ENCODE measurements at places on chromosomes 2 and 18.

GRCh38 chr2:138503652-138504051, 2.1 kb downstream of the SPOPL start:
- DNase-seq, result no peak

GRCh38 chr2:140791802-140792201, 1339.0 kb downstream of the LRP1B start:
- no peak for DNase-seq

- no peak for DNase-seq
Measured at GRCh38 chr2:172842511-172843265, 107.0 kb downstream of the RAPGEF4 start.

DNA sequence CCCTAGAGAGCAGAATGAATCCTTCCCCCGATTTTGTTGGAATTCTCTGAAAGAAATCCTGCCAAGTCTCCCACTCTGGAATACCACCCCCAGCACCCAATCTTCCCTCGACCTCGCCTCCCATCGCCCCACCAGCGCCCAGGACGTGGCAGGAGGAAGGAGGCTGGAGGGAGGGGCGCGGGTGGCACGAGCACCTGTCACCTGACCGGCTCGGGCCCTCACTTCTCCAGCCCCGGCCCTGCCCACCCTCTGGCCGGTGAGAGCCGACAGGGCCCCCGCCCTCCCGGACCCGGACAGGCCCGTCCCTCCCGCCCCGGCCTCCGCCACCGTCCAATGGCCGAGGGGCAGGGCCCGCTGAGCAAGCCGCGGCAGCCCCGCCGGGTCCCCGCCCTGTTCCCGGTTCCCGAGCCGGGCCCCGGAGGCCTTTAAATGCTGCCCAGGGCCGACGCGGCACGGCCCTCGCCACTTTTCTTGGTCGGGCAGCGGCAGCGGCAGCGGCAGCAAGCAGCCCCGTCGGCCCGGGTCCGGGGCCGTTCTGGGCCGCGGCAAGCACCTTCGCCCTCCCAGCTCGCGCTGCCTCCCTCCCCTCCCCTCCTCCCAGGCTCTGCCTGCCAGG, at the start of gene LGALSL:
Gene LGALSL, plus strand, starts transcription at position 393 of the 616 bp plus-strand sequence. CDS start 384 bp downstream, outside the sequence.
- no peak for DNase-seq

GRCh38 chr18:32732165-32732564, 40.7 kb downstream of the KLHL14 start:
- DNase-seq, result no peak

DNA sequence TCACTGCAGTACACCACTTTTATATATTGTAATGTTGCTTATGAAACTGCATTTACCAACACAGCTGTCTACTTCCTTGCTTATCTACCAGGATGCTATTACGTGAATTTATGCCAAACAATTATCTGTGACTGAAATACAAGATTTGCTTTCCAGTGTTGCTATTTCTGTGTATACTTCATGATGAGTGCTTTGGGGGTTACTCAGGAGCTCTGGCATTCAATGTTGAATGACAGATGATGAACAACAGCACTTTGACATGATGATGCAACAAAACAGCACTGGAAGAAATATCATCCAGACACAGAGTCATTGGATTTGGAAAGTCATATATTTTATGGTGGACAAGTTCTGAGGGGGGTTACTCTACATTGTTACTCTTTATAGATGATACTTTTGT, 125.8 kb downstream of the NETO1 start:
- no peak for DNase-seq

DNA sequence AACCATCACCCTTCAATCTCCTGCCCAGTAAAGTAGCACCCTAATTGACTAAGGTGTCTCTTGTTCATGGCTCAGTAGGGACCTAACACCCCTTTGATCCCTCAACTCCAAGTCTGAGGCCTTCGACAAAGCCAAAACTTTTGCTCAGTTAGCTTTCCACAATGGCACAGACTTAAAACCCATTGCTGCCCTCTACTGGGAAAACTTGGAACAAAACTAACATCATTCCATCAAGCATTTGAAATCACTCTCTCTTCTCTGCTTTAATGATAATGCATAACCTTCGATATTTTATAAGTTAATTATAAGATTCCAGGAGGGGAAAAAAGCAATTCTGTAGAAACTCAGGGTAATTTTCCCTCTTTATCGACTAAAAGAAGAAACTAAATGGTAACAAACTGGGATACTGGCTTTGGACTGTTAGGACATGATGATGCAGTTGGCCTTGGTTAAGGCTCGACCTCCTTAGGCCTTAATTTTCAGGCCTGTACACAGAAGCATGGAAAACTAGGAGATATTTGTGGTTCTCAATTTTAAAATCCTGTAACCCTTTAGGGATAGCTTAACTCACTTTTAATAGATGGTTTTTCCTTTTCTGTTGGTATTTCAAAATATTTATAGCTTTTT, 127.8 kb downstream of the STK39 start:
- DNase-seq, result peak; percentile 53

- DNase-seq, result no peak
Measured at GRCh38 chr2:103660947-103661346, 899.1 kb downstream of the TMEM182 start.

DNA sequence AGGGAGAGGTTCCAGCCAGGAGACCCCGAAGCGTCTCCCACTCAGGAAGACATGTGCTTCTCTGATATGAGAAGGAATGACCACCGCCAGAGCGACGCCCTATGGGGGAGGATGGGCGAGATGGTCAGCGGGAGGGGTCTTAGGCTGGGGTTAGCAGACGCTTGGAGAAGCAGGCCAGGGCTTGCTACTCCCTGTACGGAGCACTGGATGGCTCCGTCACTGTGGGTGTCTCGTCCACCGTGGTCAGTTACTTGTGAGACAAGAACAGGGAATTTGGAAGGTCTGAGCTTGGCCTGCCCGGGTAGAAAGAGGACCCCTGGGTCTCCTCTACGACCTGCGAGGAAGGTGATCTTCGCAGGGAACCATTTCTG, 39.8 kb downstream of the TMEM18 start:
- DNase-seq, result no peak

DNA sequence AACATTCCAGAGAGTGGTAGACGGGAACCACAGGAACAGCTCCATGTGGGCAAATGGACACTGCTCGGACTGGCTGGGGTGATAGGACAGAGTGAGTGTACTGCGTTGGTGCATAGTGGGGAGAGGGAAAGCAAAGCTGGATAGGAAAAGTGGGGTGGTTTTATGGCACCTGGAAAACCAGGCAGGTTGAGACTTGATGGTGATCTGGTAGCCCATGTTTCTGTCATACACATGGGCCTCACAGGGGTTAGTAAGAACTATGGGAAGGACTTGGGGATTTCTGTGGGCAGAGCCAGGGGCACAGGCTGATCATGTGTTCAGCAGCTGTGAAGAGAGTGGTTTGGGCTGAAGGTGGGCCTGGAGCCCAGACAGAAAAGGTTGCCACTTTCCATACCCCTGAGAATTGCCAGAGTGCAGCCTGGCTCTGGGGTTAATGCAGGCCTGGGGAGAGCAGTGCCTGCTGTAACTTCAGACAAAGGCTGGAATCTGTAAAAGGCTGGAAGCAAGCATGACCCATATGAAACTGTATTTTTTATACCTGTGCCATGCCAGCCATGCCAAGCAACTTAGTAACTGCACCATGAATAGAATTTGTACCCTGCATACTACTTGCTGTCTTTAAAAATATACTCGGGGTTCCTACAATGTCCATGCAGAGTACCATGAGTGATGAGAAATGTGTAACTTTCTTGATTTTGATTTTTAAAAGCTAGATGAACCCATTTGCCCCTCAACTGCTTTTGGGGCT, 41.9 kb downstream of the RPIA start:
- DNase-seq, result no peak

GRCh38 chr2:169182573-169182972, 113.2 kb downstream of the DHRS9 start:
- DNase-seq, result no peak

DNA sequence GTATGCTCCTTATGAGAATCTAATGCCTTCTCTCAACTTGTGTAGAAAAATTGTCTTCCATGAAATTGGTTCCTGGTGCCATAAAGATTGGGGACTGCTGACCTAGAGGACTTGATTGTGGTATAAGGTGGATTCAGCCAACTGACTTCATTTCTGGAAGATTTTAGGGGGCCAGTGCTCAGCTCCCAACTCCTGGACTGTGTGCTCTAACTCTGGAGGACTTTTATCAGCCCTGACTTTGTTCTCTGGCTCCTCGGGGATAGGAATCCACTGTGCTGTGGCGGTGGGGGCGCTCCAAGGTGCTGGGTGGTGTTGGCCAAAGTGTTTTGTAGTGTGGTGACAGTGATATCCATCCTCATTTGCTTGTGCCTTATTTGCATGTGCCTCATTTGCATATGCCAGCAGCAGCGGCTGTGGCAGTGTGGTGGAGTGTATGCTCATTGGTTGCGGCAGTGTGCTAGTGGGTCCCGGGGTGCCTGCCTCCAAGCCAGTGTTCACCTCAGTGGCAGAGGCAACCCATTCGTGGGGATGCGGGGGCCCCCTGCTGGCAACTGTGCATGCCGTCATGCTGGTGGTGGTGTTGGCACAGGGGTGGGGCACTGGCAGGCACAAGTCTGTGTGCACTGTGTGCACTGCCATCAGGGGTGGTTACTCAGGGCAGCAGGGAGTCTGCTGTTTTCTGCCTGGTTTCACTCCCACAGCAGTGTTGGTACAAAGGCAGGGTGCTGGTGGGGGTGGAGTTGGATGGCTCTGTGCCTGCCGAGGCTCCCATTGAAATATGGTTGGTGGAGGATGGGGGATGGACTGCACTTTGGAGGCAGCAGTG, 19.6 kb downstream of the EHBP1 start:
- DNase-seq, result no peak

- DNase-seq, result no peak
Measured at GRCh38 chr2:238122287-238123217, 15.9 kb upstream of the KLHL30 start.

DNA sequence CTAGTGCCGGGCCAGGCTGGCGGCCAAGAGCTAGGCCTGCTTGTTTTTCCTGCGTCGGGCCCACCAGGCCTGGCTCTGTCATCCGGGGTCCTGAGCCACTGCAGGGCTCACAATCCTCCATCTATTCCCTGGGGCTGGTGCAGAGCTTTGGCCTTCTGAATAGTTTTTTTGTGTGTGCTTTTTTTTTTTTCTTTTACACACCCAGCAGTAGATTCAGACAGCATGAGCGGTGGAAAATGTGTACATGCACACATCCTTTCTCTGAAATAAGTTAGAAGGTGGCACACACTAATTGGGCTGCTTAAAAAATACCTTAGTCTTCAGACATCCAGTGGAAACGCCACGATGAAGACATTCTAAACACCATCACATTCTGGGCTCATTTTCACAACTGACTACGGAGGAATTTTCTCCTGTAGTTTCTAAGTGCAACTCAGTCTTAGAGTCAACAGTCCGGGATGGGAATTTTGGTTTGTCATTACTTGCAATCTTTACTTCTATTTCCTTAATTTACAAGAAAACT, 6.1 kb downstream of the ZFP36L2 start:
- no peak for DNase-seq

DNA sequence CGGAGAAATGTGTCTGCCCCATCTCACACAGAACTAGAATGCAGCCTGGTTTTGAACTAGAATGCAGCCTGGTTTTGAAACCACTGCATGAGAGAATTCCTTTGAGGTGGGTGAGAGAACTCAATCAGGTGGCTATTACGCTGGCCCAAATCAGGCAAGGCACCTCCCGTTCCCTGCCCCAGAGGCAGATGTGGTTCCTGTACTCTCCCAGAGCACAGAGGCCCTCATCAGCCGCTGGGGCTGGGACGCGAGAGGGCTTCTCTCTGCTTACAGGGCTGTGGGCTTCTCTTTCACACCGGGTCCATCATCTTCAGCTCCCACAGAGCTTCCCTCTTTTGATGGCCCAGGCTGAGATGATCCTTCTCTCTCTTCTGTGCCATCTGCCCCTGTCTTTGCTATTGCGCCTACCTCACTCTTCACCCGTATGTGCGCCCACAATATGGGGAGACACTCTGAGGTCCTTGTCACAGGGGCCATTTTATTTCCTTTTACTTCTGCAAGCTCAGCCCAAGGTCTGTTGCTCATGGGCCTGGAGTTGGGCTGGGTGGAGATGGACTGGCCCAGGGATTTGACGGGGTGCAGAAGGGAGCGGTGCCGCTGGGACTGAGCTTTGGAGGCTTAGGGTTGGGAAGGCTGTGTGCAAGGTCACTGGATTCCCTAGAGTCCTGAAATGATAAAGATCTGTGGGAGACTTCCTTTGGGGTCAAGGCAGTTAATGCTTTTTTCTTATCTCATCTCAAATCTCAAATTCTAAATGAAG, 84.4 kb upstream of the HS6ST1 start:
- no peak for DNase-seq

DNA sequence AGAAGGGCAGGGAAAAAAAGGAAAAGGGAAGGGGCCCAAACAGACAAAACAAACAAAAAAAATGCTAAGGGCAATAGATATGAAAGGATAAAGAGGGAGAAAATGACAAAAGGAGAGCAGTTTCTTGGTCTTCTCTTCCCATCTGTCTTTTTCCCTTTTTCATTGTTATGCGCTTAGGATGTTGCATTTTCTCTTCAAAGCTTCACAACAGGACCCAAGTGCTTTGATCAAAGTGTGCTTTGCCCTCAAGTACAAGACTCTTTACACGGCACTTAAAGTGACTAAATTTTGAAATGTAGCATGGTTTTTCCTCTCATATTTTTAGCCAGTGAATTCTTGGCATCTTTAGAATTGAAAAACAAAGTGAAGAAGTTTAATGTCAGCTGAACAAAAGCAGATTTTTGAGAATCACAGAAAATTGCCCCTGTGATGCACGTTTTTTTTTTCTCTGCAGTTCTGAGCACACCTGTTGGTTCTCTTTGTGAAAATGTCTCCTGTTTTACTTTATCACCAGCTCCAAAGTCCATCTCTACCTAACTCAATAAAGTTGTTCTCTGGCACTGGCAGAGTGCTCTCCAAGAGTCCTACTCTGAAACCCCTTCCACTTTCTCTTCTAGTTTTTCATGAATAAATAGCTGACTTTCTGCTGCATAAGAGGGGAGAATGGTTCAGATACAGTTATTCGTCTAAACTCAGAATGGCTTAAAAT, 126.6 kb downstream of the KCNH7 start:
- no peak for DNase-seq

DNA sequence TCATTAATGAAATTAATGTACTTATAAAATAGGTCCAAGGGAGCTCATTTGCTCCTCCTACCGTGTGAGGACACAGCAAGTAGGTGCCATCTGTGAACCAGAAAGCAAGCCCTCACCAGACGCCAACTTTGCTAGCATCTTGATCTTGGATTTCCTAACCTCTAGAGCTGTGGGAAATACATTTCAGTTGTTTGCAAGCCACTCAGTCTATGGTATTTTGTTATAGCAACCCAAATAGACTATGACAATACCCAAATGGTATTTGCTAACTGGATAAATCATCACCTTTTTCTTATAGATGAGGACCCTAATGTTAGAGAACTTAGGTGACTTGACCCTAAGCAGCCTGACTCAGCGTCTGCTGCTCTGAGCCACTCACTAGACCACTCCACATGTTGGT, 379.6 kb downstream of the HRH4 start:
- DNase-seq, result no peak

DNA sequence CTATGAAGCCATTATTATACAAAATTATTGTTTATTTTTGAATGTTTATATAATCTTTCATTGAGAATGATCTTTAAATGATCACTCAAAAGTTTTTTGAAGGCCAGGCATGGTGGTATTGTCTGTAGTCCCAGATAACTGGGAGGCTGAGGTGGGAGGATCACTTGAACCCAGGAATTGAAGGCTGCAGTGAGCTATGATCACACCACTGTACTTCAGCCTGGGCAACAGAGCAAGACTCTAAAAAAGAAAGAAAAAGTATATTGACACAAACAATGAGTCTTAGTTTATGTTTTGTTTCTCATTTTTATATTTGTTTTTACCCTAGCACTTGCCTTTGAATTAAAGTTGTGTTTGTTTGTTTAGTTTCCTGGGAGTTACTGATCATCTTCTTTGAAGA, 2.3 kb downstream of the TWSG1 start:
- no peak for DNase-seq

All from KG1 (cell line).